ENCODE measurements at places on chromosomes 7 and 10.
A peak's percentile ranks its signal among the peaks of the same experiment; 100 is the strongest.

DNA sequence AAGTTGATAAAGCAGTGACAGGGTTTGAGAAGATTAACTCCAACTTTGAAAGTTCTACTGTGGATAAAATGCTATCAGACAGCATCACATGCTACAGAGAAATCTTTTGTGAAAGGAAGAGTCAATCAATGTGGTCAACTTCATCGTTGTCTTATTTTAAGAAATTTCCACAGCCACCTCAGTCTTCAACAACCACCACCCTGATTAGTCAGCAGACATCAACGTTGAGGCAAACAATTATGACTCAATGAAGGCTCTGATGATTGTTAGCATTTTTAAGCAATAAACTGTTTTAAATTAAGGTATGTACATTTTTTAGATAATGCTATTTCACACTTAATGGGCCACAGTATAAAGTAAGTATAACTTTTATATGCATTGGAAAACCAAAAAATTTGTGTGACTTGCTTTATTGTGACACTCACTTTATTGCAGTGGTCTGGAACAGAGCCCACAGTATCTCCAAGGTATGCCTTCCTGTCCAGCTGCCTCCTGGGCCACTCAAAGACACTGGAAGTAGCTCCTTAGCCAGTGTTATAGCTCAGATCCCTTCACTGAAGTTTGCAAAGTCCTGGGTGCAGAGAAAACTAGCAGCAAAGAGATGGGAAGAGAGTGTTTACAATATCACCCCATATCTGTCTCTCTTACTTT lies 293.1 kb downstream of the ARHGAP12 start:
- DNase-seq, result no peak

- no peak for DNase-seq
These were observed 265.5 kb upstream of the FZD8 start for GRCh38 chr10:35907548-35907947.

- no peak for DNase-seq
These were observed 46.9 kb upstream of the GNAI1 start for GRCh38 chr7:80087771-80088170.

DNA sequence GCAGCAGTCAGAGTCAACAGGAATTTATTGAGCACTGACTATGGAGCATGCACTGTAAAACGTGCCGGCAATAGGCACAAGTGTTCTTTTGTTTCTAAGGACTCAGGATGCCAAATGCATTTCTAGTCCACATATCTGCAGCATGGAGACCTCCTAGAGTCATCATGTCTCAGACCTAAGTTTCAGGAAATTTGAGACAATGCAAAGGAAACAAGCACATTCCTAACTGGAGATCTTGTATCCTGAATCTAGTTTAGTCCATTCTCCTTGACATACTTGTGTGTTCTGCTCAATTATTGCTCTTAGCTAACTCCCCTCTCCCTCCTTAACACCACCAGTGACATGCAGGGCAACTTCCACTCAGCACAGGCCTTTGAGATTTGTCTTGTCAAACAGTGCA lies 173.2 kb downstream of the ZNF438 start:
- no peak for DNase-seq

DNA sequence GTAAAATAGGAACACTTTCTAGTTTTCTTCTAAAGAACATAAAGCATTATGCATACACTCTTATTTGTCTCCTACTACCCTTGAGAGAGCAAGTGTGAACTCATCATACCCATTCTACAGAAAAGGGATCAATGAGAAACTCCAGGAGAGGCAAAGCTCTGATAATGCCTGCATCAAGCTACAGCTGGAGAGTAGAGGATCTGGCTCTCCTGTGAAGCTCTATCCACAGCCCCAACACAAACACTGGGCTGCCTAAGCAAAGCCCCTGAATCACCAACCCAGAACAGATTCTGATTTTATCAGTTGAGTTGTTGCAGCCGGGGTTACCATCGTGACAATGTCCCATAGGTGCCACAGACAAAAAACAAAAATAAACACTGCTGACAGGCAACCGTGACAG lies 74.9 kb downstream of the NUDCD3 start:
- no peak for DNase-seq

- DNase-seq, result no peak
These were observed 153.5 kb downstream of the RNF216 start for GRCh38 chr7:5627745-5628547.

DNA sequence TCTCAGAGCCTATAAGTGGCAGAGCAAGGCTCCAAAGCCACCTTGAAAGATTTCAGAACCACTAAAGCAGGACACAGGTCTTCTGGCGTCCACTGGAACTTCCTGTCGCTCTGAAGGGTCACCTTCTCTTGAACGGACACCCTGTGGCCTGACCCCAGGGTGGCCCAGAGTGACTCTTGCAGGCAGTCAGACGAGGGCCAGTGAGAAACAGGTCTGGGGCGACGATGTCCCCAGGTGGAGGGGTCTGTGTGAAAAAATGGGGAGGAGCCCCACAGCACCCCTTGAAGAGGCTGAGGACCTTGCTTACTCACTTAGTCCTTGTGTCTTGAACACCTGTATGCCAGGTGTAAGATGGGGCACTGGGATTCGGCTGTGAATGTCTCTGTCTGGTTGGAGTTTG lies 946 bp upstream of the RASGEF1A start:
- peak; percentile 14 for DNase-seq

- DNase-seq, result no peak
These were observed 98.0 kb upstream of the PIK3CG start for GRCh38 chr7:106767078-106767477.

GRCh38 chr7:32868116-32868515 lies 23.4 kb downstream of the KBTBD2 start:
- no peak for DNase-seq

GRCh38 chr10:74174521-74174920 lies 23.5 kb downstream of the ADK start:
- DNase-seq, result no peak

DNA sequence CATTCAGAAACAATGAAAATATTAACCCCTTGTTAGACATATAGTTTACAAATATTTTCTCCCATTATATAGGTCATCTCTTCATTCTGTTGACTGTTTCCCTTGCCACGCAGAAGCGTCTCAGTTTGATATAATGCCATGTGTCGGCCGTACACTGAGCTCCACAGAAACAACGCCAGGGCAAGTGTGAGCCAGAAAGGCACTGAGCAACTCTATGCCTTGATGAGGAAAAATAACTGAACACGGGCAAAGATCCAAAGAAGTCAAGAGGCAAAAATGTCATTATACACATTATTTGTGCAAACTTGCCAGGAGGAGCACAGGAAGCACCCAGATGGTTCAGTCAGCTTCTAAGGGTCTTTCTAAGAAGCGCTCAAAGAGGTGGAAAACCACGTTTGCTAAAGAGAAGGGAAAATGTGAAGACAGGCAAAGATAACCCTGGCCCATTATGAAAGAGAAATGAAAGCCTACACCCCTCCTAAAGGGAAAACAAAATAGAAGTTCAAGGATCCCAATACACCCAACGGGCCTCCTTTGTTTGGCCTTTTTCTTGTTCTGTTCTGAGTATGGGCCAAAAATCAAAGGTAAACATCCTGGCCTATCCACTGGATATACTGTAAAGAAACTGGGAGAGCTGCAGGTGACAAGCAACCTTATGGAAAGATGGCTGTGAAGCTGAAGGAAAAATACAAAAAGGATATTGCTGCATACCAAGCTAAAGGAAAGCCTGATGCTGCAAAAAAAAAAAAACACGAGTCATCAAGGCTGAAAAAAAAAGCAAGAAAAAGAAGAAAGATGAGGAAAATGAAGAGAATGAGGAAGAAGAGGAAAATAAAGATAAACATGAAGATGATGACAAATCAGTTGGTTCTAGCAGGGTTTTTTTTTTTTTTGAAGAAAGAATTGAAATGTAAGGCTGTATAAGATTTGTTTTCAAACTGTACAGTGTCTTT lies 15.5 kb downstream of the ARHGAP12 start:
- no peak for DNase-seq

DNA sequence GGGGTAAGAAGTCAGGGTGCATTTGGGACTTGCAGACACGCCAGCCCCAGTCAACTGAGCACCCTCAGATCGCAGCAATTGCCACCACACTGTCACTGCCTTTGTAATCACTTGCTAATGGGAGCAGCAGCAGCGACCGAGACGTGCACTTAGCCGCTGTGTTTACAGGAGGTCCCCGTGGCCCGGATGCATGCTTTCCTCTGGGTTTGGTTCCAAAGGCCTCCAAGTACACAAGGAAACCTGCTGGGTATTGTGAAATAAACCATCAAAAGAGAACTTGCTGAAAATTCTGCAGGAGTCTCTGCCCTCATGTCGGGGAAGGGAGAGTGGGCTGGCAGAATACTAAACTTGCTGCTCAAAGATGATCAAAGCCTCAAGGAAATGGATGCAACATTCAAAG lies 341.7 kb downstream of the DNAJB6 start:
- DNase-seq, result no peak
